Mucosa of gallbladder (tissue), 1 donor: ENCODE measurements at places on chromosomes 1 and 21.
A peak's percentile ranks its signal among the peaks of the same experiment; 100 is the strongest.

GRCh38 chr1:232473324-232473723 lies 156.6 kb downstream of the SIPA1L2 start:
- DNase-seq, result no peak

DNA sequence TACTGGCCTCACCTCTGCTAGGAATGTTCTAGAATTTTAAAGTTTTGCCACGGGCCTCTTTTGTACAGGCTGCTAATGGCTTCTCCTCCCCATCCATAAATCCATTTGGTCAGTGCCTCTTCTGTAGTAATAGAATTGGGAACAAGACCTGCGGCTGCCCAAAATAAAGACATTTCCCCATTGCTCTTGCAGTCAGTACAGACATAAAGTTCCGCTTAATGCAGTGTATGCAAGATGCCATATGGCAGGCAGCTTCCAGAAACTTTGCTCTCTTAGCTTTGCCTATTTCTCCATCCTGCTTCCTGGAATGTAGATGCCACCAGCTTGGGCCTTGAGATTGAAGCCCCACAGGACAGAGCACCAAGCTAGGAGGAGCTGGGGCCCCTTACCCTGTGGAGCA lies 3.7 kb upstream of the SLC2A5 start:
- DNase-seq, result no peak

GRCh38 chr1:77592906-77593305 lies 89.6 kb downstream of the ZZZ3 start:
- no peak for DNase-seq

DNA sequence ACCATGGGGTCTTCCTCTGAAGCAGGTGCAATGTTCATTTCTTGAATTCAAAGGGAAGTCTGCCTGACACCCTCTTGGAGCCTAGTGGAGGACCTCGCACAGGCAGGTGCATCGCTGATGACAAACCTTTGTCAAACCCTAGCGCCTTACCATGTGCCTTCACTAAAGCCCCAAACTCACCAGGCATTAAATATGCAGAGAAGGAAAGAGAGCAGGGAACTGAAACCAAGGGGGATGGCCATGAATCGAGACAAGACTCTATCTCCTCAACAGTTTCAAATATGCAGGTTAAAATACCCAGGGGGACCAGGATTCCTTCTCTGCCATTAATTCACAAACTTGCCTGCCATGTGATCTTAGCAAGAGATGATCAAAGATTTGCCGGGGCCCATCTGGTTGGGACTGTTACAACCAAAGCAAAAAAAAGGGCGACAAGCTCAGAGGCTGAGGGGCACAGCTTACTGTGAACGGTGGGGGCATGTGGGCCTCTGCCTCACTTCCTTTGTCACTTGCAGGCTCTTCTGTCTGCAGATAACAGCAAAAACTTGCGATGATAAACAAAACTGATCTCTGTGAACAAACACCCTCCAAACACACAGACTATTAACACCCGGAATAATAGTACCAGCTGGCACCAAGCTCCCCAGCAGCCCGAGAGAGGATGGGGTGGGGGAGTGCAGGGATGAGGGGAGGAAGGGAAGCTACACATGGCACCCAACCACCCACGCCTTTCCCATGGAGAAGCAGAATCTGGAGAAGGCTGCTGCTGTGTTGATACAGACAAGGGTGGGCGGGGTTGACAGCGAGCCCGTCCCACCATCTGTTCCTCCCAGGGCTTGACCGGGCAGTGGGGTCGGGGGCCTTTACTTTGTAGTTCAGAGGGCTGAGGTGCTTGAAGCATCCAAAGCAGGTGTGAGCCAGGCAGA lies 33.9 kb downstream of the TMEM63A start:
- DNase-seq, result no peak

DNA sequence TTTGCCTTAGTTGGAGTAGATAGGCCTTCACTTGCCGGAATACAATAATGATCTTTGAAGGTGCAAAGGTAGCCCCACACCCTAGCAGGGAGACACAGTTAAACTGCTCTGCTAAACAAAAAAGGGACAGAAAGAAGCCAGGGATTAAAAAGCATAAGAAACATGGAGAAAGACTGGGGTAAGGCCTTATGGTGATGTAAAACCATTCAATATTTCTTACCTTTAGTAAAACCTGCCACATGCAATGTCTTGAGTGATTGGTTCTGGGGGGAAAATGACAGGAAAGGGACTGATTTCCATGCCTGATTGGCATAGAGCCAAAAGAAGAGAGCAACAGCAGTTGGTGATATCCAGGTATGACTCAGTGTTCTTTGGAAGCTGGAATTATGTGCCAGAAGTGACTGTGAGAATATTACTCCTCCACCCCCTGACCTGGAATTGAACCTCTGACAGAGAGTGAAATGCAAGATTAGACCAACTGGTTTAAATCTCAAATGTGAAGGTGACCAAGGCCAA lies 8.1 kb downstream of the DNASE2B start:
- DNase-seq, result no peak

GRCh38 chr1:202553560-202554038 lies 156.7 kb downstream of the SYT2 start:
- DNase-seq, result peak; percentile 32

GRCh38 chr1:6471970-6472368 lies 6.0 kb upstream of the TNFRSF25 start:
- peak; percentile 47 for DNase-seq

DNA sequence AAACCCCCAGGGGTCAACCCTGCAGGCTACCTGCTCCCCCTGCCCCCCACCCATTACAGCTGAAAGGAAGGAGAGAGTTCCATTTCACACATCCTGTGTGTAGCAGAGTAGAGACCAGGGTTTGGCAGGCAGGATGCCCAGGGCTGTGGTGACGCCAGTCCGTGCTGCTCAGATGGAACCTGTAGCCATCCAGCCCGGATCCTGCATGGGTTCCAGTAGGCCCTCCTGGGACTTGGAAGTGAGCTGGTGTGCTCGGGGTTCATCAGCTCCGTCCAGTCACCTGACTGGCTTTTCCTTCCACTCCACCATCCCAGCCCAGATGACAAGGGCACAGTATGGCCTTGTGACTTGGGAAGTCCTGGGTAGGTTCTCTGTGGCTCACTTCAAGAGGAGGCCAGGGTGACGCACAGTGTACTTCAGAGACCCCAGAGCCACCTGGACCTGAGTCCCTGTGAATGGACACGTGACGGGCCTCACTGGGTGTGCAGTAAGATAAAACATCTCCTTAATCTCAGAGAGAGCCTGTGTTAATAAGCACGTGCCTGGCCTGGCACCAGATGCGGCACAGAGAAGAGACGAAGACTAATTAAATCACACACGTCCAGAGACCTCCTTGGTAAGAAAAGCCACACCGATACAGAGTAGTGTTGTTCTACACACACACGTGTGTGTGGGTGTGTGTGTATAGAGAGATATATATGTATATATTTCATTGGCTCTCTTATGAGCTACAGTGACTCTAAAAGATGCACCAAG lies 16.0 kb downstream of the ITPKB start:
- no peak for DNase-seq

- peak; percentile 87 for DNase-seq
Measured at GRCh38 chr1:54547601-54548388, at the start of gene ACOT11. TSS of gene ACOT11 (plus strand) at chr1:54548228. CDS start at chr1:54548310, 82 bp downstream.

- no peak for DNase-seq
Measured at GRCh38 chr1:67560580-67561255, 124.3 kb upstream of the GADD45A start.

- no peak for DNase-seq
Measured at GRCh38 chr1:78176448-78176847, 130.7 kb downstream of the GIPC2 start.

GRCh38 chr1:211318576-211319280 lies 7.9 kb upstream of the TRAF5 start:
- no peak for DNase-seq

GRCh38 chr1:86695400-86695799 lies 9.0 kb upstream of the SH3GLB1 start:
- DNase-seq, result no peak

DNA sequence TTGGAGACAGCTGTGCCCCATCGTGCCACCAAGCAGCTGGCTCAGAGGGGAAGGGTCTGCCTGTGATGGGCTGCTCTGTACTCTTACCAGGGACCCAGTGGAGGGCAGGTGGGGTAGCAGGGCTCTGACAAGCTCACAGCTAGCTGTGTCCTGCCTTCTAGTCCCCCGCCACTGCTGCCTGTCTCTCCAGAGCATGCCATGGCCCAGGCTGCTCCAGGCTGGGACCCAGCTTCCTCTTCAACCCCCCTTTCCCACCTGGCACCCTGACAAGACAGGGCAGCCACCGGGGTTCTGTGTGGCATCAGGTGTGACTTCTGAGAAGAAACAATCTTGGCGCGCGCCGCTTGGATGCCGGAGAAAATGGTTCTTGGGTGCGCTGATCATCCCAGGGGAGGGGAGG lies 92.3 kb upstream of the ACTL8 start:
- DNase-seq, result no peak

DNA sequence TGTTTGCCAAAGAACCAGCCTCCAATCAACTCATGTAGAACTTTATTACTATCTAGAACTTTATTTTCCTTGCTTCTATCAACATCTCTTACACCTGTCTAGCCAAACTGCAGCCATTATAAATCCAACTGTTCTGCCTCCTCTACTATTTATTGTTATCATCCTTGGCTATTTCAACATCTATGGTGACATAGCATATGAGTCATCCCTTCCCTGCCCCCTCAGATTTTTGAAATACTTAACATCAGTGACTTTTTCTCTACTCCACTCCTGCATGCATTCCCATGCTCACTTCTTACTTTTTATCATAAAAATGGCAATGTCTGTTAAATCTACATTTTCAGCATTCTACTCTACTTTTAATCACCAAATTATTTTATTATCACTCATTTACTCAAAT lies 544.9 kb upstream of the NEGR1 start:
- no peak for DNase-seq

GRCh38 chr1:14959059-14959694 lies 194.4 kb upstream of the TMEM51 start:
- DNase-seq, result no peak

DNA sequence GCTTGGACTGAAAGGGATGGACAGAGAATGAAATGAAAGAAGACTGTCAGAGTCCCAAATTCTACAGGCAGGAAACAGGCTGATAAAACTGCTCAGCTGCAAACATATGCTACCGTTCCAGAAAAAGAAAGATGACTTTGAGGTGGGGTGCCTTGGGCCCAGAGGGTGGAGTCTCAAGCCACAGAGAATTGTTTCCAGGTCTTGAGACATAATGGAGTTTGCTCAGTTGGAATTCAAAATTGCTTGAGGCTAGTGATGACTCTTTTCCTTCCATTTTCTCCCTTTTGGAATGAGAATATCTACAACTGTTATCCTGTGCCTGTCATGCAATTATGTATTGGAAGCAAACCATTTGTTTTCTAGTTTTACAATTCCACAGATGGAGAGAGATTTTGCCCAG lies 23.6 kb upstream of the PSEN2 start:
- DNase-seq, result no peak

DNA sequence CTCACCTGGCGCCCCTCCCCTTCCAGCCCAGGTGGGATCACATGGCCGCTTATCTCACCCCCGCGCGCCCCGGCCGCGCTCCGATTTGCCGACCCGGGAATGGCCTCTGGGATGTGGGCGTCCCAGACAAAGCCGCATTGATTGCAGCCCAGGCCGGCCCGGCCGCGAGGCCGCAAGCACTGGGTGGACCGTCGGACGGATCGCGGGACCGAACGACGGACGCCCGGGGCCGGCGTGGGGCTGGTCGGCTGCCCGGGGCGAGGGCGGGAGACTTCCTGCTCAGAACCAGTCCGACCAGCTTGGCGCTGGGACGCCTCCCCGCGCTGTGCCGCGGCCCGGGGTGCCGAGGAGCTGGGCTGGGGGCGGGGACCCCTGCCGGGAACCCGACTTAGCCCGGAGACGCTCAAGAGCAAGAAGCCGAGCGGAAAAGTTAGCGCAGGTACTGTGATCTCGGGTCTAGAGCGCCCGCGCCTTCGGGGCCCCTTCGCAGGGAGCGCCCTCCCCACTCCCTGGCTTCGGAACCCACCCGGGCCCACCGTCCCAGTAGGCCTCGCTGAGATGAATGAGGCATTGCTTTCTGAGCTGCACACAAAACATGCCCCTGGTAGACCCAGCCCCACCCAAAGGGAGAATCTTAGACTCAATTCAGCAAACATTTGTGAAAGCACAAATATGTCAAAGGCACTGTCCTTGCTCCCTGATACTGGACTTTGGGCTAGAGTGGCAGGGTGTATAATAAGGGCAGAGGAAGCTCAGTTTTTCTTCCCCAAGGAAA lies 415 bp upstream of the LAD1 start:
- DNase-seq, result peak; percentile 82

- DNase-seq, result no peak
Measured at GRCh38 chr1:203210988-203211387, 18.5 kb downstream of the CHIT1 start.

- no peak for DNase-seq
Measured at GRCh38 chr1:212878418-212878817, 20.3 kb downstream of the FLVCR1 start.

- no peak for DNase-seq
Measured at GRCh38 chr21:26849428-26850115, 4.4 kb upstream of the ADAMTS1 start.
